ENCODE measurements at places on chromosomes 16 and 17.

GRCh38 chr17:75849724-75850123 is 5.4 kb downstream of the WBP2 start:
- no peak for DNase-seq

DNA sequence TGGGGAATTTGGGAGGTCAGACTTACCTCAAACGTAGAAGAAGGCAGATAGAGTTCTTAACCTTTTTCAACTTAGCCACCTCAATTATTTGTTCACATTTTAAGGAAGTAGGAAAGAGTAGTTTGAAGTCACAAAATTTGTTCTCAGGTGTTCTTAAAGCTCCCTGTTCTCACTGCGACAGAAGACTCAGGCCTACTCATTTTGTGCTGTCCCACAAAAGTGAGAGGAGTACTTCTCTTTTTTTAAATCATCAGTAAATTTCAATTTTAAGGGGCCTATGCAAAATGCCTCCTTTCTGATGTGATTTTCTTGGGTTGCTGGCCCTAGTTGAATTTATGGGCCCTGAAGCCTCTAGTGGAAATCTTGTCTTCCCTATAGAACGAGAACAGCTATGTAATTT is 133.4 kb downstream of the MAP2K6 start:
- DNase-seq, result no peak

DNA sequence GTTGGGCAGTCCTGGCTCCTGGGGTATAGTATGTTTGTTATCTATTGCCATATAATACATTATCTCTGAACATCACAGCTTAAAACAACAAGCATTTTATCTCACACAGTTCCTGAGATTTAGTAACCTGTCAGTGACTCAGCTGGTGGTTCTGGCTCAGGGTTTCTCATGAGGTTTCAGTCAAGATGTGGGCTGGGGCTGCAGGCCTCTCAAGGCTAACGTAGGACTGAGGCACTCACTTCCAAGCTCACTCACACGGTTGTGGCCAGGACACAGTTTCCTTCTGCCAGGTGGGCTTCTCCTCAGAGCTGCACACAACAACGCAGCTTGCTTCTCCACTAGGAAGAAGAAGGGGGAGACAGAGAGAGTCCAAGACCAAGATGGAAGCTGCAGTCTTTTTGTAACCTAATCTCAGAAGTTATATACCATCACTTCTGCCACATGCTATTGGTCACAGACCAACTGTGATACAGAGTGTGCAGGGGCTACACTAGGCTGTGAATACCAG is 10.3 kb upstream of the MED13 start:
- DNase-seq, result no peak

- no peak for DNase-seq
Measured at GRCh38 chr16:68884861-68885720, 41.8 kb downstream of the TANGO6 start.

DNA sequence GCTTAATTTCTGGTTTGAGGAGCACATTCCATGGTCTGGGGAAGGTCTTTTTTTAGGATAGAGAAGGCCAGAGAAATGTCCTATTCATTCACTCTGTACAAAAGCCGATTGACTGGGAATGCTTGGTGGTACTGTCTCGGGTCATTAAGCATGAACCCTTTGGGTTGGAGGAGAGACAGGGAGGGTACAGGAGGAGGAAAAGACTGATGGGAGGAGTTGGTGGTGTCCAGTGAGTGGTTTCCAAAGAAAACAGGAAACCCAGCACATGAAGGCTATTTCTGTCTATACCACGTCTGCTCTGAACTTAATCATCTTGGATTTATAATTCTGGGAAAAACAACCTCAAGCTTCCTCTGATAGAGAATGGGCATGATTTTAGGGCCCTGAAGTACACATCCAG is 111.9 kb downstream of the XYLT1 start:
- DNase-seq, result no peak

DNA sequence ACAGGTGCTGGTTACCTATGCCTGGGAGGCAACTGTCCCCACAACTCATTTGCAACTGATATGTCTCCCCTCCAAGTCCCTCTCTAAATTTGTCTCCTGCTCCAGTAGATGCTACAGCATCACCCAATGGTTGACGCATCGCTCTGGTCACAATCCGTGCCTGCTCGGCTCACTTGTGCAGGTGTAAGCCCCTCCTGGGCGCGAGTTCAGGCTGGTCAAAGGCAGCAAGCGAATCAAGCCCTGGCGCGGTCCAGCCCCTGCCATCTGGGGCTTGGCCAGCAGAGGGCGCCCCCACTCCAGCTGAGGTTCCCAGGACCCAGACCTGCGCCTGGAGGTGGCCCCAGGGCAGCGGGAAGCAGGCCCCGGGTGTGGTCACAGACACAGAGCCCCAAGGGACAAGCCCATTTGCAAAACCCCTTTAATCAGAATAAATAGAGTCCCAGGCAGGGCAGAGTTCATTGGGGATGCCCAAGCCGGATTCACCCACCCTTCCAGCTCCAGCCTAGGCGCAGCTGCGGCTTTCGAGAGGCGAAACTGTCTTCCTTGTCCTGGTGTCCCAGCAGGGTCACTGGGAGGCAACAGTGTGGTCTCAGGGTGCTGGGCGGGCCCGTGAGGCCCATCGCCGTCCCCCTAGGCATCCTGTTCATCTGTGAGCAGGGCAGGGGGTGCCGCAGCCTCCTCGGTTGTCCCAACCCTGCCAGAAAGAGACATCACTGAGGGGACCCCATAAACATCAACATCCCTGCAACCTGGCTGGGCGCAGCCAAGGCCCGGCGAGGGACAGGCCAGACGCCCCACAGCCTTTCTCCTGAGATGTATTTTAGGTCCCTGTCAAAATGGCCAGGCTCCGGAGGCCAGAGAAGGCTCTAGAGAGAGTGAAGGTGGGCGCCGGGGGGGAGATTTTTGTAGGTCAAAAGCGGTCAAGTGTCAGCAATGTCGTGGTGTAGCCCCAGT is 15.8 kb downstream of the TMC6 start:
- DNase-seq, result peak; percentile 90

DNA sequence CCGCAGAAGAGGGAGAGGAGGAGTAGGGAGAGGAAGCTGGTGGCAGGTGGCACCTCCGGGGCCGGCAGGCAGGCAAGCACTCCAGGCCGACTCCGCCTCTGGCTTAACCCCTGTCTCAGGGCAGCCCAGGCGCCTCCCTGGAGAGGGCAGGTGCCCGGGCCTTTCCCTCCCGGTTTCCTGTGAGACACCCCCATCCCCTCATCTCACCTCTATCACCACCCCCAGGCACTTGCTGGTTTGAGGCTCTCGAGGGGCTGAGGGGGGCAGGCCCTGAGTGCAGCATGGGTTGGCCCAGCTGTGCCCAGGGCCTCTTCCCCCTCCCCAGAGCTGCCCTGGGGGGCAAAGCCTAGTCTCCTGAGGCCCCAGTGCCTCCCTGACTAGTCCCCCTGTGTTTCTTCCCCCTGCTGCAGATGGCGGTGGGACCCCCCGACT is 6.0 kb downstream of the DOC2A start:
- no peak for DNase-seq

DNA sequence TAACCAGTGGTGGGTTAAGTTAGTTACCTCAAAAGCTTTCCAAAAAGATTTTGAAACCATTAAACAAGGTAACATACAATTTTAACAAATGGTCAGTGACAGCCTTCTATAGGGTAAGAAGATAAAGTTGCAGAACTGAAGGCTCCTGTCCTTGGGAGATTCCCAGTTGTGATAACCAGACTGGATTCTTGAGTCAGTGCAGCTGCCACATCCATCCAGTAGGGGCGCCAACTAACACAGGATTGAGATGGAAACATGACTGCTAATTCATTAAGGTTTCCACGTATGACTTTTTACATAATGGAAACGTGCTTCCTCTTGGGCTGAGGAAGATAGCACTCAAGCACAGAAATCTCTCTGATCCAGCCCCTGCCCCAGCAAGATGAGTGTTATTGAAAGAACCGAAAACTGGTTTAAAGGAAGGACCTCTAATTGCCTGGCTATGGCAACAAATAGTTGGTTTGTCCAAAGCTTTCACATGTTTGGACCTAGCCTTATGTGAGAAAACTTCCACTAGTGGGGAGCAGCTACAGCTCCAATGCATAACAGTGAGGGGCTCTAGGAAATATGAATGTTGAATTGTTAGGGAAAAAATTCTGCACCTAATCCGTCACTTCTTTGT is 269.8 kb upstream of the MYOCD start:
- DNase-seq, result no peak

DNA sequence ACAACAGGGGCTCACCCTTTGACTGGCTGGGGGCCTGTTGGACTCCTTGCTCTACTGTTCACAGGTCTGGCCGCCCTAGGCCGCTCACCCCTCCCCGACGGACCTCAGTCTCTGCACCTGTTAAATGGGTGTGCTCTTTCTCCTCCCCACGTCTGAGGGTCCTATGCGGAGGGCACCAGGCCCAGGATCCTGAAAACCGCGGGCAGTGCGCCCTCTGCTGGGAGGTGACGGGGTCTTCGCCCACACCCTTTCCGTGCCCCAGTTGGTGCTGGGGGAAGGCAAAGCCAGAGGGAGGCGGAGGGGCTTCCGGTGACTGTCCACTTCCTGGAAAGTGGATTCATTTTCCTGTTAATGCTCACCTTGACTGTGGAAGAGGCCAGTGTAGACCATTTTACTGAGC is 1010.9 kb downstream of the KCNJ18 start:
- DNase-seq, result no peak

GRCh38 chr17:29567304-29567553 is 392 bp upstream of the ABHD15 start:
- no peak for DNase-seq

GRCh38 chr16:58842156-58842555 is 108.0 kb upstream of the GOT2 start:
- DNase-seq, result no peak

DNA sequence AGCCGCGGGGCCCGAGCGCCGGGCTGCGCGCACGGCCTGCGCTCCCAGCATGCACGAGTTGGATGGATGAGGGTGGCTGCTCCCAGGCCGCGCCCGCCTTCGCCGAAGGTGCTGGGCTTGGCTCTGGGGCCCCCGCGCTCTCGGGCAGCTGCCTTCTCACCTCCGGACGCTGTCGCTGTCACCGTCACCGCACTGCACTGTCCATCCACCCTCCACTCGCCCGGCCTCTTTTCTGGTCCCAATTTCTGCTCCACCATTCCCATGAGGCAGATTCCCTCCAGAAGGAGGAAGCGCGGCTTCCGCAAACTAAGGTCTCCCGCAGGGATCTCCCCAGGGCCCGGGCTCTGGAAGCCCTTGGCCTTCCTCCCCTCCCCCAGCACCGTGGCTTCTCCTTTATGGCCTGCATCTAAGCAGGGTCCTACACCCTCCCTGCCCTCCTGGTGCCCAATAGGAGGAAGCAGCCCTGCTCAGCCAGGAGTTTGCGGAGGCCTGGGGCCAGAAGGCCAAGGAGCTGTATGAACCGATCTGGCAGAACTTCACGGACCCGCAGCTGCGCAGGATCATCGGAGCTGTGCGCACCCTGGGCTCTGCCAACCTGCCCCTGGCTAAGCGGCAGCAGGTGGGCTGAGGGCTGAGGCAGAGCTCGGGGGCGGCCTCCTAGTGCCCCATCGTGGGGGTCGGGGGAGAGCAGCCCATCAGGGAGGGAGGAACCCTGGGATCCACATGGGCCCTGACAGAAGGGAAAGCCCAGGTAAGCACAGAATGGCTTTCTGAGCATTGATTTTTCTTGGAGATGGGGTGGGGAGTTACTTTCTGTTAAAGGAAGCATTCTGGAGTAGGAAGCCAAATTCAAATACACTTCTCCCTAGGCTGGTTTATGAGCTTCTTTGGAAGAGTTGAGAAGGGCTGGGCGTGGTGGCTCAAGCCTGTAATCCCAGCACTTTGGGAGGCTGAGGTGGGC is 899 bp downstream of the ACE start:
- DNase-seq, result no peak

DNA sequence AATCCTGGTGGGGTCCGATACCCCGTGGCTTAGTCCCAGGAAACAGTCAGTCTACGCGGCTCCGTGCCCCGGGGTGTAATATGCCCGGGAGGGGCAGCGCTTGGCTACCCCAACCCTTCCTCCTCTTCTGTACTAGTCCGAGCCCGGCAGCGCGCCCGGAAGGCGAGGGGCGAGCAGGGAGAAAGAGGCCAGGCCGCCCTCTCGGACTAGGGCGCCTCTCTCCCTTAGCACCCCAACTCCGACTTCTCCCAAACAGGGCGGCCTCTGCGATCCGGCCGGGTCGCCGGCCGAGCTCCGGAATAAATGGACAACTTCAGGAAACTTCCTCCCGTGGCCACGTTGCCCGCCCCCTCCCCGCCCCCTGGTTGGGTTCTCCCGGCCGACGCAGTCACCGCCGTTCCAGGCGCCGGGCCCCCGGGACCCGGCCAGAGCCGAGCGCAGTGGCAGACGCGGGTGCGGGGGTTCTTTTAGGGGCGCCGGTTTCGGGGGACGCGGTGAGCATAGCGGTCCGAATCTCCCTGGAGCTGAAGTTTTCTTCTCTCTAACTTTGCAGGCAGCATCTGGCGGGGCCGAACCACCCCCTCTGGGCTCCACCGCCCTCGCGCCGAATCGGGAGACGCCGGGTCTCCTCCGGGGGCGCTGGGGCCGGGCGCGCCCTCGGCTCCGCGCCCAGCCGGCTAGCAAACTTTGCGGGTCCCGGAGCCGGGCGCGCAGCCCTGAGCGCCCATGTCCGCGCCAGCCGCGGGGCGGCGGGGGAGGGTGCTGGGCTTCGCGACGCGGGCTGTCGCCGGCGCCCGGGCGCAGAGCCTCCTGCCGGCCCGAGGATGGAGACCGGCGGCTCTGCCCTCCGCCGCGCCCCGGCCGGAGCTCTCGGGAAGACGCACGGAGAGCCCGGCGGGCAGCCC is at the start of gene SDK2:
SDK2 (minus strand) TSS at position 301 of the 905 bp plus-strand sequence. CDS start 357 bp downstream, outside the sequence.
- DNase-seq, result peak; percentile 26

DNA sequence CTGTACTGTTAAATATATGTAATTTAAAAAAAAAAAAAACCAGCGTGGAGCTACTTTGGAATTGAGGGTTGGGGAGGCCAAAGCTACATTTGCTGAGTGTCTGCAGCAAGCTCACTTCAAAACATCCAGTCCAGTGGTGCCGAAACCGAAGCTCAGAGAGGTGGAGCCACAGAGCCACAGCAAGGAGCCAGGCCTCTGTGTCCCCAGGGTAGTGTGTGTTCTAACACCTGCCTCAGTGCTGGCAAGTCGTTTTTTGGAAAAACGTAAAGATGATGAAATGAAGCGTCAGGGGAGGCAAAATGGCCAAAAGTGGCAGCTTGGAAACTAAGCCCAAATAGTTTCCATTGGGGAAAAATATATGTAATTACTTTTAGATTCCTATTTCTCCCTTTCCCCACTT is 36.1 kb upstream of the MRC2 start:
- DNase-seq, result no peak

DNA sequence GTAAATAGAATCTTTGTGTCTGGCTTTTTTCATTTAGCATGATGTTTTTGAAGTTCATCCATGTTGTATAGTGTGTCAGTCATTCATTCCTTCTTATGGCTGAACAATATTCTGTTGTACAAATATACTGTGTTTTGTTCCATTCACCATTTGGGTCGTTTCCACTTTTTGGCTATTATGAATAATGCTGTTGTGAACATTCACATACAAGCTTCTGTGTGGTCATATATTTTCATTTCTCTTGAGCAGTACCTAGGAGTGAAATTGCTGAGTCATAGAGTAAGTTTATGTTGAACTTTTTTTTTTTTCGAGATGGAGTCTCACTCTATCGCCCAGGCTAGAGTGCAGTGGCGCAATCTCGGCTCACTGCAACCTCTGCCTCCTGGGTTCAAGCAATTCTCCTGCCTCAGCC is 32.3 kb upstream of the TAOK1 start:
- DNase-seq, result no peak

- DNase-seq, result no peak
Measured at GRCh38 chr16:5022521-5022920, 11.2 kb downstream of the NAGPA start.

Data from stimulated activated naive CD8-positive, alpha-beta T cell treated with anti-CD3 and anti-CD28 coated beads, Interleukin-15, Interleukin-2, amounts not matched to agents 100 U/mL and 50 U/mL, for 24 hours (primary cell).